ENCODE measurements at places on chromosomes 12 and 14.
A peak's percentile ranks its signal among the peaks of the same experiment; 100 is the strongest.

- DNase-seq = no peak
These were observed 37.5 kb downstream of the TTC7B start for GRCh38 chr14:90778571-90779255.

- DNase-seq = no peak
These were observed 81.4 kb downstream of the NTN4 start for GRCh38 chr12:95709152-95709551.

GRCh38 chr14:81331229-81332021 is 68.7 kb downstream of the STON2 start:
- no peak for DNase-seq

GRCh38 chr12:98182821-98183220 is 332.6 kb upstream of the TMPO start:
- no peak for DNase-seq

DNA sequence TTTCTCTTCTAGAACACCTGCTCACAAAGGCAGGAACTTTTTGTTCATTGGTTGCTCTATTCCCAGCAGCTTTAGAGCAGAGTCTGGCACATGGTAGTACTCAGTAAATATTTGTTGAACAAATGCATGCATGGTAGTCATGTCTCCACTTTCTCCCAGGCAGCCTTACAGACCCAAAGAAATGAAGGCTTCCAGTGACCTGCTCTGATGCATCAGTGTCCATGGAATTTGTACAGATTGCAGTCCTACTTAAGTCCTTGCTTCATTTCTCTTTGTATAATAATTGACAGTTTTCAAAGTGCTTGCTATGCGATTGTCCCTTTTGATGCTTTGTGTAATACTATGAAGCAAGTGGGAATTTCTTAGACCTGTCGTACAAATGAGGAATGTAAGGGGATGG is 119.6 kb downstream of the DERA start:
- no peak for DNase-seq

- no peak for DNase-seq
These were observed 27.5 kb downstream of the GPRC5A start for GRCh38 chr12:12918781-12919389.

DNA sequence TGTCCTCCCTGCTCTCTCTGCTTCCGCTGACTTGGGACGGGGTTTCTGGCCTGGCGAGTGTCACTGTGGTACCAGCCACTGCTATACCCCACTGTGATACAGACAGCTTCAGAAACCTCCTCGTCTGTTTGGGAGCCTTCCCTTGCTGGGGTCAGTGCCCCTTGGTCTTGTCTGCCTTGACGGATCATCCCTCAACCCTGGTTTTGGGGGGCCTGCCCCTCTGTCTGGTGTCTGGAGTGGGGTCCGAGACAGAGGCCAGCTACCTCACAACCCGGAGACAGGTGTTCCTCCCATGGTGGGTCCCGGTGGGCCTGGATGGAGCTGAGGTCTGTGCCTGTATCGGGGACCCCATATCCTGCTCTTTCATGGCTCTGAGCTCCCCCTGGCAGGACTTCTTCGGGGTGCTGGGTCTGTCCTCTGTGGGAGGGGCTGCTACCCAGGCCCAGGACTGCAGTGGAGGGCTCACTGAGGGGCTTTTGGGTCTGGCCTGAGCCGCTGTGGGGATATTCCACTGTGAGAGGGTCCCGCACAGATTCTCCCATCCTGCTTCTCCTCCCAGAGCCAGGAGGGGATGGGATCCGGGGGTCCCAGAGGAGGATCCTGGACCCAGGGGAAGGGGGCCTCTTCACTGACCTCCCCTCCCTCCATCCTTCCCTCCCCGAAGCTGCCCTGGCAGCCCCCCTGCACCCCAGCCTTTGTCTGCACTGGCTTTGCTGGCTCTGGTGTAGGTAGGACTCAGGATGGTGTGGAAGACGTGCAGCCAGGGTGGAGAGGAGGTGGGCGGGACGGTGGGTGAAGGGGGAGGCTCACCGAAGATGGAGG is 365.5 kb downstream of the TMEM121 start:
- no peak for DNase-seq

GRCh38 chr14:60195179-60195810 is 30.1 kb upstream of the DHRS7 start:
- peak; percentile 29 for DNase-seq

DNA sequence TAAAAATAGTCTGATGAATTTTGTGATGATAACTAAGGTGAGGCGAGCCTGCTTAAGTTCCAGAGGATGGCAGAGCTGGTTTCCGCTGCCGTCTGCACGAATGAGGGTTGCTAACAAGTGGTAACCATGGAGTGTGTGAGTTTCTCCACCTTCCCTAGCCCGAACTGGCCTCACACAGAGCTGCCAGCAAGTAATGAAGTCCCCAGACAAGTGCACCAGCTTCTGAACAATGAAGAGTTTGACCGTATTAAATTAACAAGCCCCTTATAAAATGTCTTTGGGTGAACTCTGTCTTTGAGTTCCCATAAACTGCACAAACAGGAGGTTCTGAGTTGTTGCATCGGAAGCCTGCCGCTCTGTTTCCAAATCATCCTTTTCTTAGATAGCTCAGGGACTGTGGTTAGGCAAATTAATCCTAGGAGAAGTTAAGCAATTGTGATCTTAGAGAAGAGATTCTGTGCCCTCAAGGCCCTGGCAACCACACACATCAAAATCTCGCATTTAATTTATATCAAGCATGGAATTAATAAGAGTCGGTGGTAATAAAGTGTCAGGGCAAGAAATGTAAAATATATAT is 274.1 kb upstream of the DAAM1 start:
- DNase-seq = no peak

DNA sequence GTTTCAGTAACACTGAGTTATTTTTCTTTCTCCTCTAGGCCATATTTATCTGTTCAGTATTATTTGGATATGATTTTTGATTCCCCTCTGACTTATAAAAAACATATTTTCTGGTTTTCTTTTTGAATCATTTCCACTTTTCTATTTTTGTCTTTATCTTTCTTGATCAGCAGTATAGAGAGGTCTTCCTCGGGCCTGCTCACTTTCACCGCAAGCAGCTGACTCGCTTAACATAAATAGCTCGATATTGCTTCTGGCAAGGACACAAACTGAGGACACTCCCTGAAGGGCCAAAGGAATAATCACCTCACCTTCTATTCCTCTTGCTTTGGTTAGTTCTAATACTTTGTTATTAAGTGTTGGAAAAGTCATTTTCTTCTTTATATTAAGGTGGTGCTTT is 25.8 kb upstream of the TRHDE start:
- no peak for DNase-seq

DNA sequence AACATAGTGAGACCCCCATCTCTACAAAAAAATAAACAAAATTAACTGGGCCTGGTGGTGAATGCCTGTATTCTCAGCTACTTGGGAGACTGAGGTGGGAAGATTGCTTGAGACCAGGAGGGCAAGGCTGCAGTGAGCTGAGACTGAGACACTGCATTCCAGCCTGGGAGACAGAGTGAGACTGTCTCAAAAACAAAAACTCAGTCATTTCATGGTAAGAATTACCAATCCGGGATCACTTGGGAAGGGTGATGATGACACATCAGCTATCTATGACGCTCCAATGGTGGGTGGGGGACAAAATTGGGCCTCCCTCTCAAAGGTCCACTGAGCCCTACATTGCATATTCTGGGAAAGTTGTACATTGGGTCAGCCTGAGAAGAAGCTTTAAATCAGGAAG is 47.7 kb downstream of the SERPINA3 start:
- DNase-seq = no peak

- DNase-seq = peak; percentile 11
These were observed 17.7 kb downstream of the DNAL1 start for GRCh38 chr14:73662487-73662943.

GRCh38 chr12:64268409-64268808 is 46.3 kb upstream of the KICS2 start:
- DNase-seq = no peak

DNA sequence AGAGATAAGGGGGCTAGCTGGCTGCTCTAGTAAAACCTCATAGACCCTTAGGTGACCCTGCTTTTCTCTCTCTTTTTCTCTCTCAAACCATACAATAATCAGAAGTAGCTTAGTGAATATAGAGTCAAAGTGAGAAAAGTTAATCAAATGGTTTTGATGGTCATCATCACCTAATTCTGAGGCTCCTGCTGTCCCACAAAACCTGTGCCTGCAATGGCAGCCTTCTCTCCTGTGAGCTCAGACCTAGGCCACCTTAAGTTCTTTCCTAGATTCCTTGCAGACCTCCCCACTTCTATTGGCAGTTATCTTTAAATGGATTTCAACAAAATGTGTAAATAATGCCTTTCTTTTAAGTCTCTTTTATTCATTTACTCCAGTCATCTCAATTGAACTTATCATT is 1.5 kb upstream of the RPAP3 start:
- DNase-seq = no peak

GRCh38 chr12:44696542-44696941 is 179.6 kb downstream of the NELL2 start:
- DNase-seq = no peak

DNA sequence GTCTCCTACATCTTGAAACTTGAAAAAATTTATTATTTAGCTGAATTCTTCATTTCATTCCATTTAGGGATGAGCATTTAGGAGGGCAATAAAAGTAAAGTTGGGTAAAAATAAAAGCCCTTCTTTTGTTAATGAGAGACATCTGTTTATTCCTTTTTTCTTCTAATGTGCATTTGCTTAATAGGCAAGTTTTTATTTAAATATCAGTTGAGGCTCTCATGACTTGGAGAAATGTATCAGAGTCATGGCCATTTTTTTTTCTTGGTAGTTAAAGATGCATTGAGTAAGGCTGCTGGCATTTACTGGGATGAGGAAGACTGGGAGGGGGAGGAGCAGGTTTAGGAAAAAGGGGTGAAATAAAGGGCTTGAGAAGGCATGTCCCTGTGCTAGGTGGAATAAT is 609.9 kb upstream of the TMEM132C start:
- no peak for DNase-seq

- no peak for DNase-seq
These were observed at the start of gene C14orf119 for GRCh38 chr14:23095196-23096108. Gene C14orf119 (plus strand): TSS chr14:23095505. CDS start chr14:23097659, 2,154 bp downstream.

GRCh38 chr12:106304797-106305196 is 2.3 kb downstream of the TCP11L2 start:
- DNase-seq = no peak

- no peak for DNase-seq
These were observed 42.8 kb downstream of the TSPAN9 start for GRCh38 chr12:3119756-3120601.

DNA sequence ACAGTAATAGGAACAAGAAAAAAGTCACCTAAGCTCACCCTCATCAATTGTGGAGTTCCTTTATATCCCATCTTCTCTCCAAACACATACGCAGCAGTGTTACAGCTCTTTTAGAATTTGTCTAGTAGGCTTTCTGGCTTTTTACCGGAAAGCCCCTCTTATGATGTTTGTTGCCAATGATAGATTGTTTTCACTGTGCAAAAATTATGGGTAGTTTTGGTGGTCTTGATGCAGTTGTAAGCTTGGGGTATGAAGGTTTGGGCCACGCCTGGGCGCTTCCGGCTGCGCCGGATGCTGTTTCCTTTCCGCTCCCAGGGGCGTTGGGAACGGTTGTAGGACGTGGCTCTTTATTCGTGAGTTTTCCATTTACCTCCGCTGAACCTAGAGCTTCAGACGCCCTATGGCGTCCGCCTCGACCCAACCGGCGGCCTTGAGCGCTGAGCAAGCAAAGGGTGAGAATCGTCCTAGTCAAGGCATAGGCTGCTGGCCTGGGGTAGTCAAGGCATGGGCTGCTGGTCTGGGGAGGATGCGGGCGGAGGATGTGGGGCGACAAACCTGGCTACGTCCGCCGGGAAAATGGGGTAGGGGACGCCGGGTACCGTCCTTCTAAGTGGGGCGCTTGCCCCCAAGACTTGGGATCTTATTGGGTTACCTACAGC is at the start of the genes C12orf57 and RNU7-1:
Gene C12orf57 (plus strand): TSS at position 301 of the 659 bp plus-strand sequence. CDS start 100 bp downstream, at position 401.
Gene RNU7-1 (plus strand): TSS at position 95 of the 659 bp plus-strand sequence.
- DNase-seq = peak; percentile 93

DNA sequence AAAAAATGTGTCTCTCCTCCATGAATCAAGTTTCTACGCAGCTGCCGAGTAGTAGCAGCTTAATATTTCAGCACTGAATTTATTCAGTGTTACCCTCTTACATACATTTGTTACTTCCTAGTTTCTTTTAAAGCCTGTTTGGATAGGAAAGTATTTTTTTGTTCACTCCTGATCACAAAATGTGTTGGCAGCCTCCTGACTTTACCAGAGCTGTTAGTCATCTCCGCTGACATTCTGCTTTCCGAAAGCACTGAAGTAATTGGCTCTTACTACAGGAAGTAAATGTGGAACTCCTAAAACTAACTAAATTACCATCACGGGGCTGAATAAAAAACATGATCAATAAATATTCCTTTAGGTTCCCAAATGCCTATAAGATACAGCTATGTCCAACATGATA is 225.5 kb downstream of the EPS8 start:
- DNase-seq = no peak

DNA sequence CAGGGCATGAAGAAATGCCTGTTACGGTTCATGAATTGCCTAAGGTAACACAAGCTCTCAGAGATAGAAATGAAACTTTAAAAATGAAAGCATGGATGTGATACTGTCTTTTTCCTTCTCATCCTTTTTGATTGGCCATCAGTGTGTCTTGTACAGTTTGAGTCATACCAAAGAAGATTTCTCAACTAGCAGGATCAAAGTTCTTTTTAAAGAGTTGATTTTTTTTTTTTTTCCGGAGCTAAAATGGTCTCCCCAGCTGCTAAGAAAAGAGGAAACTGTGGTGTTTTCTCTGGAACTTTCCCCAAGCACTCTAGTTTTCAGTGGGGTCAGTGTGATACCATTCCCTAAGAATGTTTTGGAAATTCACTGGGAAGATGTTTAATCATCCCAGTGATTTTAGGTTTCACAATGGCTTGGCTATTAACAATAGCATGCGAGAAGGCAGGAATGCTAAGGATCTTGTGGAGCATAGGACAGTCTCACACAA is 105.0 kb downstream of the ETNK1 start:
- no peak for DNase-seq

GRCh38 chr12:47736877-47737676 is 11.8 kb upstream of the ENDOU start:
- DNase-seq = no peak

GRCh38 chr12:130608132-130608531 is 108.0 kb downstream of the RIMBP2 start:
- DNase-seq = no peak

DNA sequence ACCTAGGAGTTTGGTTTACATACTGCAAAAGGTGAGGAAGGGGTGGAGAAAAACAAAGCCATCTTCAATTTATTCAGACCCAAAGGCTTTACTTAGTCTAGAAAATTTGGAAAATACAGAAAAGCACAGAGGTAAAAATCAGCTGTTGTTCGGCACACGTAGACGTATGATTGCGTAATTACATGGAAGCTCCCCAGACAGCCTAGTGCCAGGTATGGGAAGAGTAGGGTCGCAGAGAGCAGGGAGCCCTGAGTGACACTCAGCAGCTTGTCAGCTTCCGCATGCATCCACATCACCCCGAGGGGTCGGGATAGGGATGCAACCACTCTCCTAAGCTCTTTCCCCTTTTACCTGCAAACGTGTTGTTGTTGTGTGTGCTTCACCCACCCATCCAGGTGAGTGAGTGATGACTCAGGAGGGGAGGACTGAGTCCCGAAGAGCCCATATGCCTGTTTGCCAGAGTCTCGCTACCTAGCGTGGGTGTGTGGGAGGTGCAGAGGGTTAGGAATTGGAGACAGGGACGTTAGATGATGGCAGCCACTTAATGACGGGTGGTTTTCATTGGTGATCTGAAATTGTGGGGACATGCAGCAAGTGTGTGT is 20.1 kb downstream of the PIWIL1 start:
- DNase-seq = no peak

- DNase-seq = no peak
These were observed 14.4 kb downstream of the IRF2BPL start for GRCh38 chr14:77014004-77014604.

Data from erythroblast (primary cell).